ENCODE measurements at places on chromosomes 16 and 17.
A peak's percentile ranks its signal among the peaks of the same experiment; 100 is the strongest.

GRCh38 chr17:49505854-49506253 lies 10.8 kb downstream of the NGFR start:
- DNase-seq = no peak
- H3K27ac ChIP-seq = no peak overlapping the region
- H3K4me1 ChIP-seq = peaks cover 9% of the 10 kb centered on the region
- peaks cover 4% of the 10 kb centered on the region for H3K27me3 ChIP-seq
- no peak overlapping the region for H3K4me3 ChIP-seq
- no peaks in the 10 kb centered on the region for H3K36me3 ChIP-seq

- H3K36me3 ChIP-seq = no peaks in the 10 kb centered on the region
- DNase-seq = no peak
- no peaks in the 10 kb centered on the region for H3K27me3 ChIP-seq
Measured at GRCh38 chr17:70407506-70407905, 238.2 kb downstream of the KCNJ2 start.

- H3K27me3 ChIP-seq = peaks cover 3% of the 10 kb centered on the region
- no peak overlapping the region for H3K4me3 ChIP-seq
- DNase-seq = peak; percentile 19
- H3K4me1 ChIP-seq = no peaks in the 10 kb centered on the region
- H3K36me3 ChIP-seq = no peaks in the 10 kb centered on the region
Measured at GRCh38 chr16:78002915-78003538, 19.3 kb upstream of the CLEC3A start.

GRCh38 chr16:8742068-8742467 lies 55.4 kb downstream of the TMEM186 start:
- H3K4me3 ChIP-seq = no peak overlapping the region
- no peaks in the 10 kb centered on the region for H3K36me3 ChIP-seq
- H3K27ac ChIP-seq = no peak overlapping the region
- H3K27me3 ChIP-seq = no peaks in the 10 kb centered on the region
- H3K4me1 ChIP-seq = no peaks in the 10 kb centered on the region

- no peaks in the 10 kb centered on the region for H3K4me1 ChIP-seq
- DNase-seq = no peak
- no peaks in the 10 kb centered on the region for H3K36me3 ChIP-seq
- no peaks in the 10 kb centered on the region for H3K27me3 ChIP-seq
- no peak overlapping the region for H3K27ac ChIP-seq
Measured at GRCh38 chr16:20821682-20822081, 15.4 kb downstream of the REXO5 start.

All from breast epithelium (tissue), 4 donors.